ENCODE measurements at places on chromosomes 1 and 21.

DNA sequence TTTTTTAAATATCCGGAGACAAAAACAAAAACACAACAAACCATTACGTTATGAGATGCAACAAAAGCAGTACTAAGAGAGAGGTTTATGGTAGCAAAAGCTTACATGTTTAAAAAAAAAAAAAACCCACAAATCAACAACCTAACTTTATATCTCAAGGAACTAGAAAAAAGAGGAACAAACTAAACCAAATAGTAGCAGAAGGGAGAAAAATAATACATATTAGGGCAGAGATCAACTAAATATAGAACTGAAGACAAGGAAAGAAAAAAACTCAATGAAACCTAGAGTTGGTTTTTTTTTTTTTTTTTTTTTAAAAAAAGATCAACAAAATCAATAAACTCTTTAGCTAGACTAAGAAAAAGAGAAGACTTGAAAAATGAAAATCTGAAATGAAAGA is 34.9 kb downstream of the ZNF644 start:
- DNase-seq, result no peak

- DNase-seq, result no peak
These were observed 13.3 kb upstream of the PPP2R5A start for GRCh38 chr1:212271823-212272485.

GRCh38 chr1:181061891-181062835 is 26.3 kb upstream of the IER5 start:
- DNase-seq, result no peak

DNA sequence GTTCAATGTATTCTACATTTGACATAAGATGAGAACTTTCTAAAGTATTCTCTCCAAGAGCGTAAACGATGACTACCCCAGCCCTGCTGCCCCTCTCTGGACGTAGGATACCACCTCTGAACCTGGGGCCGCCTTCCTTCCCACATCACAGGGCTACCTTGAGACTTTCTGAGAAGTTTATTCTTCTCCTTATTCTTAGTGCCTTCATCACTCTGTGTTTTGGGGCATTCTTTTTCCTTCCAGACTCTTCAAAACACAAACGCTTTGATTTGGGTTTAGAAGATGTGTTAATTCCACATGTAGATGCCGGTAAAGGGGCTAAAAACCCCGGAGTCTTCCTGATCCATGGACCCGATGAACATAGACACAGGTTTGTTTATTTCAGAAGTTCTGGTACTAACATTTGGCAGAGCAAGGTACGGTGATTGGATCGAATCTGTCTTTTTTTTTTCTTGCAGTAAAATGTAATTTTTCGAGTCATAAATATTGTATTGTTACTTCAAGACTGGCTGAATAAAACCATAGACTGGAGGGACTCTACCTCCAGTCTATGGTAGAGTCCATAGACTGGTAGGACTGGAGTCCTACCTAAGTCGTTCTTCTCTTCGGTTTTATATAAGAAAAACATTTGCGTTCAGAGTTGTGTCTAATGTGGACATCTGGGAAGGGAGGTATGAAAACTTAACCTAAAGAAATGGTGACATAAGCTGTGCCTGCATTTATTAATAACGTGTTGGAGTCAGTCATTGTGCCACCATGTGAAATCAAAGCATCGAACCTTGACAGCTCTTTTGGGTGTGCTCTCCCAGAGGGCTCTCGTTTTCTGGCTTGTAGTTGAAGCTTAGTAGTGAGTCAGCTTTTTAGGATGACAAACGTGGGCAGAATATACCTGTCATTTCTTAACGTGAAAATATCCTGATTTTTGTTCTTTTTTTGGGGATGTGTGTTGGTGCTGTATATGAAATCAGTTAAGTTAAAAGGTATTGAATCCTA is 1.2 kb downstream of the MAN1A2 start:
- DNase-seq, result no peak

DNA sequence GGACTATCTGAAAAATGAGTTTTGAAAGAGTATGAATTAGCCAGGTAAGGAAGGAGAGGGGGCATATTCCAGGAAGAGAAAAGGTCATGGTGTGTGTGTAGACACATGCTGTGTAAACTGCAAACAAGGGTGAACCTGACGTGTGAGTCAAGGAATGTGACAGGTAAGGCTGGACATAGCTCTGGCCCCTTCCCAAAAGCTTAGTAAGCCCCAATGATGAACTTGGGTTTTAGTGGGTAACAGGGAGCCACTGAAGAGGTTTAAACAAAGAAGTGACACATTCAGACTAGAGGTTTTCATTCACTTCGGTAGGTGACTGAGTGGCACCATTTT is 36.7 kb downstream of the EGLN1 start:
- DNase-seq, result no peak

- peak; percentile 34 for DNase-seq
These were observed 642.9 kb downstream of the BRINP3 start for GRCh38 chr1:189834813-189835212.

DNA sequence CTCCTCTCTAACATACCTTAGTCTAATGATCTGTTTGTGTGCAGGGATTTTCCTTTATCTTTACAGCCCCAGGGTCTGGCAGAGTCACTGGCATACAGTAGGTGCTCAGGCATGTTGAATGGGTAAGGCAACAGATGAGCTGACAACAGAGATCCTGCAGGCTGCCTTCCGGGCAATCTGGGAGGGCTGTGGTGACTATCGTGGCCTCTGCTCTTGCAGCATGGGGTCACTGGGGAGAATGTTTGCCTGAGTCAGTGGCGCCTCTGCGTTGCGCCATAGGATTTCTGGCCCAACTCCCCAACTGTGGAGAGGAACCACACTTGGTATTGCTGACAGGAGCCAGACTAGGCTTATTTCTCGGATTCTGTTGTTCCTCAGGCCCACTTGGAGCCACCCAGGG is 93.8 kb downstream of the LAMC2 start:
- no peak for DNase-seq

GRCh38 chr1:222010306-222010705 is 268.4 kb upstream of the DUSP10 start:
- no peak for DNase-seq

DNA sequence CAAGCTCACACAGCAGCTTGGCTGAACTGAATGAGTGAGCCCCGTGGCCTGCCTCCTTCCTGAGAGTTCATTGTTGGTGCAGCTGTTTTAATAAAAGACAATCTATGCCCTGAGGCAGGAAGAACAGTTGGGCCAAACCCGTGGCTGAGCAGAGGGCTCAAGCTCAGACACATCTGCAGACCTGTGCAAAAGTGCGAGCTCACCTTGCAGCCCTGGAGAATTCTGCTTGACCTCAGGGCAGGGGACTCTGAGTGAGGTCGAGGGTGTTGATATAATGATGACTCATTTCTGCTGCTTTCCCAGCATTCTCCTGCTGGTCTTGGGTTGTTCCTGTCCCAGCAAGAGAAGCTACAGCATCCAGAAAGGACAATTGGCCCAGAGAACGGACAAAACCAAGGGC is 61.0 kb downstream of the ATP5PO start:
- DNase-seq, result peak; percentile 15

Data from SHP77 treated with DMSO at 0.1 percent for 48 hours (cell line).